Thoracic aorta (tissue), 2 donors: ENCODE measurements at places on chromosomes 11 and 22. TPM values are rescaled to one million over a fixed set of nuclear protein-coding genes. Genes with fewer than 3 reads are reported as not detected.

ACR gene
- not detected for total RNA-seq

THAP7 gene
- 60.0 TPM for total RNA-seq

TUB gene
- total RNA-seq, result 8.9 TPM

RASSF10 gene
- total RNA-seq, result not detected

NCR3LG1 gene
- 4.2 TPM for total RNA-seq

DERL3 gene
- 2.5 TPM for total RNA-seq

PATE4 gene
- not detected for total RNA-seq

SUSD2 gene
- total RNA-seq, result 43.2 TPM

HTATIP2 gene
- total RNA-seq, result 29.0 TPM

OR8D4 gene
- total RNA-seq, result not detected

B3GAT1 gene
- total RNA-seq, result not detected

OR6T1 gene
- not detected for total RNA-seq

ACRV1 gene
- not detected for total RNA-seq

DLG2 gene
- total RNA-seq, result 16.4 TPM

OR5AK2 gene
- not detected for total RNA-seq

PDGFB gene
- total RNA-seq, result 10.8 TPM

IGLL1 gene
- not detected for total RNA-seq

FAM180B gene
- total RNA-seq, result 0.27 TPM

KIF18A gene
- 0.28 TPM for total RNA-seq

UBTFL1 gene
- not detected for total RNA-seq

MB gene
- not detected for total RNA-seq

ZNF280A gene
- not detected for total RNA-seq

CTTN gene
- 578 TPM for total RNA-seq

TEF gene
- 21.4 TPM for total RNA-seq

VWA5A gene
- 32.8 TPM for total RNA-seq

SMIM38 gene
- total RNA-seq, result 3.0 TPM

MMP7 gene
- not detected for total RNA-seq

TCN1 gene
- total RNA-seq, result not detected

EXPH5 gene
- total RNA-seq, result 3.2 TPM

BLID gene
- 24.6 TPM for total RNA-seq

GGTLC2 gene
- not detected for total RNA-seq

TUBA8 gene
- 2.2 TPM for total RNA-seq

SGSM1 gene
- 6.8 TPM for total RNA-seq

OR10D3 gene
- total RNA-seq, result not detected

SLC22A6 gene
- not detected for total RNA-seq

CYTH4 gene
- 78.0 TPM for total RNA-seq

NLRP14 gene
- total RNA-seq, result not detected
